ENCODE measurements at places on chromosomes 7 and 10.

- DNase-seq, result no peak
Measured at GRCh38 chr7:90841759-90842429, 245.8 kb downstream of the CDK14 start.

- DNase-seq, result no peak
Measured at GRCh38 chr10:8633909-8634308, 579.4 kb downstream of the GATA3 start.

DNA sequence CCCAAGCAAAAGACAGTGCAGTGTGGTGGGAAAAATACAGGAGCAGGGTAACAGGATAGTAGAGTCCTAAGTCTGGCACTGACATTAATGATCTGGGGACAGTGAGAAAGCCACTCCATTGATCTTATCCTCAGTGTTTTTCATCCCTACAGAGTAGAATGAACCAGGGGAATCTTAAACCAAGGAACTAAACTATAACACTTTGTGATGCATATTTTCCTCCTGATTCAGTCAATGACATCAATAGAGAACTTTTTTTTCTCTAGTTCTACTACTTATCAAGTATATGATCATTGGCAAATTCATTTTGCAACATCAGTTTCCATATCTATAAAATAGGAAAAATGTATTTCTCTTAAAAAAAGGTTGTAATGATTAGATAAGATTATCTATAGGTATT is 151.1 kb downstream of the TMEM26 start:
- no peak for DNase-seq

DNA sequence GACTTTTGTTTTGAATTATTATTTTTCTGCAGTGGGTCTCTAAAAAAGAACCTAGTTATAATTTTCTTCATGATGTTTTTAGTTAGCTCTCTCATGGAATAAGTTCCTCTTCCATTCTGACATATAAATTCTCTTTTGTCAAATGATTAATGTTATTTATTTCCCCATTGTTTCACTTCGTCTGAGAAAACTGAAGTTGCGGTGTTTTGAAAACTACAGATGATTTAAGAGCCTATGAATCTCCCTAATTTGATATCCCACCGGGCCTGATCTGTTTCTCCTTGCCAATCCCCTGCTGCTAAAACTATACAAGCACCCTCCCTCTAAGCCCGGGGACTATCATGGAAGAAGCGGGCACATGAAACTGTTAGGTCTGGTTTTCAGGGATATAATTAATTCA is 41.4 kb downstream of the HTR7 start:
- DNase-seq, result no peak

- no peak for DNase-seq
Measured at GRCh38 chr10:49397036-49397999, 1.4 kb upstream of the DRGX start.

DNA sequence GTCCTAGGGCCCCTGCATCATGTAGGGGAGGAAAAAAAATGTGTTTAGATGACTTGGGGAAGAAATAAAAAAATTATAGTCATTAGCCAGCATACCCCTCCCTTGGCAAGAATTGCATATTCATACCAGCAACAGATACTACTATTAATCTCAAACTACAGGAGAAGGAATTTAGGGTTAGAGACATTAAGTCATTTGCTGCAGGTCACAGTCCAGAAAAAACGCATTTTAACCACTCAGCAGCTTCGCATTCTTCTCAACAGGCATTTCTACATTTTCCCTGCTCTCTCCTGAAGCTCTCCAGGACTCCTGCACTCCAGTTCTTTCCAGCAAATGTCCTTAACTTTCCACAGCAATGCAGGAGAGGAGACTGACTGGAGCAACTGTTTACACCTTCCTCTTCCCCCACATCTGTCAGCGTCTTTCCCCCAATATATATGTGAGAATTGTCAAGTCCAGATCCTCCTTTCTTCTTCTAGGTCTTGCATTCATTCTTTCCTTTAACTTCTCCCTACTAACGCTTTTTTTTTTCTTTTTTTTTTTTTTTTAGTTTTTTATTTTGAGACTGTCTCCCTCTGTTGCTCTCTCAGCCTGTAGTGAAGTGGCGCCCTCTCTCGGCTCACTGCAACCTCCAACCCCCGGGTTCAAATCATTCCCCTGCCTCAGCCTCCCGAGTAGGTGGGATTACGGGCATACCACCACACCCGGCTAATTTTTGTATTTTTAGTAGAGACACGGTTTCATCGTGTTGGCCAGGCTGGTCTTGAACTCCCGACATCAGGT is 35.6 kb downstream of the PRPS1L1 start:
- DNase-seq, result no peak

- no peak for DNase-seq
Measured at GRCh38 chr7:140267381-140268226, 90.8 kb upstream of the KDM7A start.

- DNase-seq, result no peak
Measured at GRCh38 chr10:84334811-84335210, 6.4 kb downstream of the CCSER2 start.

GRCh38 chr7:102284399-102284798 is 2.3 kb upstream of the SH2B2 start:
- no peak for DNase-seq

GRCh38 chr7:92244808-92245486 is 767 bp downstream of the KRIT1 start:
- DNase-seq, result no peak

DNA sequence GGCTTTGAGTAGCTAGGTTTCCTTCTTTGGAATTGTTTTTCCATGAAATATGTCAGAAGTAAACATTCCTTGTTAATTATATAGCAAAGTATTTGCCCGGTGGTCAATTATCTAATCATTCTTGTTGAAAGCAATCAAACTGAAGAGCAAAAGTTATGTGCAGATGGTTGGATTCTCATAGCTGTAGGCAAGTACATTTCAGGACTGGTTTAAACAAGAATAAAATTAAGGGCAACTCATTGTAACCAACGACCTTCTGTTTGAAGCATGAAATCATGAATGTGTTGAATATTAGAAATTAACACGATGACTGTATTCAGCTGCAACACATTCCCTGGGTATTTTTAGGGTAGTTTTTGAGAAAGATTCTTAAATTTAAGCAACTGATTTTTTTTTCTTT is 61.8 kb upstream of the NMT2 start:
- no peak for DNase-seq

Measured in activated naive CD4-positive, alpha-beta T cell treated with anti-CD3 and anti-CD28 coated beads, Interleukin-2, amount 50 U/mL, for 16 hours (primary cell).